Left hindlimb (tissue), 1 donor: ENCODE measurements at places on chromosomes 5 and 9.

DNA sequence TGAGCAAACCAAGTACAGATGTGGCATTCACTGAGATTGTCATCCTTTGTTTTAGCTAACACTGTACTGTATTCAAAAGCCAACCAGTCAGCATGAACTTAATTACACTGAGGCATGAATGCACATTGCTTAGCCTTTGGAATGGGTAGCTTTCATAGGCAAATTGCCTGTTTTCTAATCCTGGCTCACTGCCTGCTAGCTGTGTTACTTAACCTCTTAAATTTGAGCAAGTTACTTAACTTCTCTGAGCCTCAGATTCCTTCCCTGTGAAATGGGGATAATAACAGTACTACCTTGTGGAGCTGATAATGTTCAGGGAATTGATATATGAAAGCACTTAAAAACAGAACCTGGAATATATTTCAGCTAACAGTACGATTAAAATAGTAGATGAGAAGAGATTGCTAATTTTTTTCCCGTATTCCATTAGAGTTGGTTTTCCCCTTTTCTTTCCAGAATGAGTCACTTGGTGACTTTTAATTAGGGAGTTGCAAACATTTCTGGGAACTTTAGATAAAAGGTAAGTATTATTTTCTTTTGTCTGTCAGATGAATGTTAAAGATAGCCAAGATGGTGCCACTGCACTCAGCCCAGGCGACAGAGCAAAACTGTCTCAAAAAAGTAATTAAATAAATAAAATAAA lies 43.9 kb downstream of the ARRDC3 start:
- DNase-seq: no peak

DNA sequence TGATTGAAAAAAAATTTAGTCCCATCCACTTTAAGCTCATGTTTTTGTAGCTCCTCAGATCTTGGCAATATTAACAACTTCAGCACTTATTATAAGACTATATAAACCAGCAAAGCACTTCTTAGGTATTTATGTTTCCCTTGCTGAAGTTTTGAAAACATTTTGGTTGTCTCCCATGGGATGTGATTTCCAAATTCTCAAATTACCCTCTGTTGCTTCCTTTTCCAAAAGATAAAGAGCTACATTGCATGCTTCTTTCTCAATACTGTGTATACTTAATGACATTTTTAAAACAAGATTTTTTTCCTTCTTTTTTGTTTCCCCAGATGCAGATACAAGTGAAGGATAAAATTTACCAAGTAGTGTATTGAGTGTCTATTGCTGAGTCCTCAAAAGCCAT lies 567.1 kb downstream of the CSNK1G3 start:
- DNase-seq: no peak

DNA sequence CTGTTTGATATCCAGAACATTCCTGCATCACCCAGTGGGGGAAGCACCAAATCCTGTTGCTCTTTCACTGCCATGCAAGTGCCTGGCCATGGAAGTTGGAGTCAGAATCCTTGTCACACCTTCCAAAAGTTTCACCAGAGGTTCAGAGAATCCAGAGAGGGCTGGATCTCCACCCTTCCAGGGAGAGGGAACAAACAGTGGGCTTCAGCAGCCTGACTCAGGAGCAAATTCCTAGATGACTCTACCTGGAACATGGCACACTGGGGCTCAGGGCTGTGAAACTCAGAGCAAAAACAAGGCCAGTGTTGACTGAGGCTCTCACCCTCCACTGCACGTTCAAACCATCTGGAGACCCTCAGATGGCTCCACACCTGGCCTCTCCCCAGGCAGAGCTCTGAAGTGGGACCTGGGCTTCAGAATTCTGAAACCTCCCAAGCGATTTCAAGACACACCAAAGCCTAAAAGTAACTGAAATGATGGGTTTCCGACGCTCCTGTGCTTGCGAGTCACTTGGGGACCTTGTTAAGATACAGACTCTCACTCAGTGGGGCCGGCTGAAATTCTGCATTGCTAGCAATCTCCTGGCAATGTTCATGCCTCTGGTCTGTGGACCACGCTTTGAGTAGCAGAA lies 205.9 kb downstream of the AUH start:
- no peak for DNase-seq

GRCh38 chr5:72134226-72134899 lies 27.1 kb downstream of the MAP1B start:
- no peak for DNase-seq

DNA sequence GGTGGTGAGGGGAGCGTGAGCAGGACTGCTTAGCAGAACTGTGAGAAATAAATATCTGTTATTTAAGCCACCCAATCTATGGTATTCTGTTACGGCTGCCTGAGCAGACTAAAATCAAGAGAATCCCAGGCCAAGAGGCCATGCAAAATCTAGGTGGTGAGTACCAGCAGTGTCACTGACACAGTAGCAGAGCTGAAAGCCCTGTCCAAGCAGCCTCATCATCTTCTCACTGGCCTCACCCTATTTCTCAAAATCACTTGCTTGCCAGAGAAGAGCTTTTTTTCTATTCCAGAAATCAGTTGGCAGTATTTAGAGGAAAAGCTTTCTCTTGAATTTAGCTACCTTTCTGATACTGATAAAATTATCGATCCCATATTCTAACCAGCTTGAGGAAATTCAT lies 68.0 kb downstream of the RETREG1 start:
- no peak for DNase-seq

DNA sequence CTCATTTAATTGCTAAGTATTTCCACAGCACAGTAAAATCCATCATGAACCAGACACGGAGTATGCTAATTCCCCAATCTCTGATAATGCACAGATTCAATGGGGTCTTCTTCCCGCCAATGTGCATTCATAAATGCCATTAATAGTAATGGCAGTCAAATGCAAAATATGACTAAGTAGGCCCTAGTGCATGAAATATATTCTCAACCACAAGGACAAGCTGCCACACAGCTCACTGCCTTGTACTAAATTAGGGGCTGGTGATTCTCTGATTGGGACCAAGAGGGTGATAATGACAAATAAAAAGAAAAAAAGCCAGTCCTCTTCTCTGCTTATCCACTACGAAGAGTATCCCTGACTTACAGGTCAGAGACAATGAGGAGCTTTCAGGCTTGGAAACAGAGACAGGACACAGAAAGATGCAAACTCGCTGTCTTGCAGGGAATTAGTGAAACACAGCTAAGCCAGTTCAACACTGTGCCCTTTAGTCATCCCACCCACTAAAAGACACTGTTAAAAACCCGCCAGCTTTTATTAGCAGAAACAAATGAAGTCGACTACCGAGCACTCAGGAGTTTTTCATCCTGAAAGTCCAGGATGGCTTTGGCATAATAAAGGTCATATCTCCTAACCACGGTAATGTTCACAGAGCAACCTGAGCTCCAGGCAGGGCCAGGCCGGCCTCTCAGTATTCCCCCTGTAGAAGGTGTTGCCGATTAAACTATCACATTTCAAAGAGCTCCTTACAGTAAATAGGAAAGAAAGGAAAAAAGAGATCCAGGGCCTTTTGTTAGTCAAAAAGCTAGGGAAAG lies 148.1 kb downstream of the EBF1 start:
- DNase-seq: no peak

GRCh38 chr5:169494941-169495548 lies 88.5 kb upstream of the SPDL1 start:
- no peak for DNase-seq

- DNase-seq: no peak
Measured at GRCh38 chr5:19626211-19626610, 361.8 kb downstream of the CDH18 start.

GRCh38 chr5:95533106-95533505 lies 21.7 kb downstream of the SKIC3 start:
- no peak for DNase-seq

DNA sequence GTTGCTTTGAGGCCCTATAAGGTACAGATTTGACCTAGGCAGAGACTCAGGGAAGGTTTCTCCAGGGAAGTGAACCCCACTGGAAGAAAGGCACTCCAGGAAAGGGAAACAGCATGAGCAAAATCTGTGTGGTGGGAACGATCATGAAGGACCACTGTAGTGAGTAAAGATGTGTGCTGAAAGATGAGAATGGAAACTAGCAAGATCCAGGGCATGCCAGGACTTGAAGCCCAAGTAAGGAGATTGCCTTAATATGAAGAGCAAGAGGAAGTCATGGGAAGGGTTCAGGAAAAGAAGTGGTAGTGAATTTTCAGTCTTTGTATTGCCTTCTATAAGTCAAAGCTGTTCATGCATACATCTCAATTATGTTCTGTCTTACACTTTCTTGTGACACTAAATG lies 55.2 kb upstream of the SLIT3 start:
- no peak for DNase-seq

DNA sequence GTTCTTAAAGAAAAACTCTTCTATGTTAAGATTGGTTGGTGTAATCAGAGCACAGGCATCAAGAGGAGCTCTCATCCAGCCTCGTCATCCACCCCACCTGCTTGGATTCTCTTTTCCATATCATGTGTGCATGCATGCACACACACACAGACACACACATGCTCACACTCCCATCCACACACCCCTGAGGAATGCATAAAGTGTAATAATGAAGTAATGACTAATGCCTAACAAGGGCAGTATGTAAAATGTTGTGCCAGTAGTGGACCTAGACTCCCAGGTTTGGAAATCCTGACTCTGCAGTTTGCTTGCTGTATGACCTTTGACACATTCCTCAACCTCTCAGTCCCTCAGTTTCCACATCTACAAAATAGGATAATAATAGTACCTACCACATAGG lies 280.0 kb upstream of the ANKRD55 start:
- DNase-seq: no peak

GRCh38 chr9:114487607-114488300 lies 17.5 kb downstream of the WHRN start:
- DNase-seq: no peak

DNA sequence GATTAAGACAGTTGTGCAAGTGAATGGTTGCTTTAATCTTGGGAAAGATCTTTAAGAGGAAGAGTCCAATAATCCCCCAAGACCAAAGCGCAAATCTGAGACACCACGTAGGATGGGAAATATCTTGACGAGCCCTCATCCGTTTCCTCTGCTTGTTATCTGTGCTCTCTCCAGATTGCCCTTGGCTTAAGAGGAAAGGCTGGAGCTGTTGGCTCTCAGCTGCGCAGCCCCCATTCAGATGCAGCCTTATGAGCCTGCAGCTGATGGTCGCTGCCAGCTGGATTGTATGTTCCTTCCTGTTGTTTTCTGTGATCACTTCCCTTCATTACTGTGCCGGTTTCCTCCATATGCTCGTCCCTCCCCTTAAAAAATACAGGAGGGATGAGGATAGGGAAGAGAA lies 47.7 kb downstream of the PWWP2A start:
- DNase-seq: peak; percentile 47

DNA sequence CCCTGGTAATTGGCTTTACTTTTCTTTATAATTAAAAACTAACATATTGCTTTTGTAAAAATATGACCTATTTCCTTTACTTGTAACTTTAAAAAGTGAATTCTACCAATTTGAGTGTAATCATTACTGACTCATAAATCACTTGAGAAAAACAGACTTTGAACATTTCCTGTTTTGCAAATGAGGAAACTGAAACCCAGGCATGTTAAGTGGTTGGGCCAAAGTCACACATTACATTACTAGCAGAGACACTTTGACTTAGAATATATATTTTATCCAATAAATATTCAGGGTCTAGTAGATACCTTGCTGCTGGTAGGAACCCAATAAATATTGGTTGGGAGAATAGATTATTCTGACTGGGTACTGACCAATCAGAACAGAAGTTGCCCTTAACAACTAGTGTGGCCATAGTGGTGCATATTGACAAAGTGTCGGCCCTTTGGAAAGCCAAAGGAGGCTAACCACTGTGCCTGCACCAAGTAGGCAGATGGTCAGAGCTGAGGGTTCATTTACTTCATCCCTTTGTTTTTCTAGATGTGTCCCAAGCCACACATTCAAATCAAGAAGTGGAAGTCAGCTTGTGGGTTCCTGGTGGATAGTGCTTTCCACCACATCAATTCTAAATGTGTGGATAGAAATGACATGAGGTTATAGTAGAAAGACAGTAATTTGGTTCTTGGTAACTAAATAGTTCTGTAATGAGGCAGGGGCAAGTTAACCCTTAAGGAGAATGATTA lies 365.1 kb upstream of the RIOK2 start:
- DNase-seq: no peak

DNA sequence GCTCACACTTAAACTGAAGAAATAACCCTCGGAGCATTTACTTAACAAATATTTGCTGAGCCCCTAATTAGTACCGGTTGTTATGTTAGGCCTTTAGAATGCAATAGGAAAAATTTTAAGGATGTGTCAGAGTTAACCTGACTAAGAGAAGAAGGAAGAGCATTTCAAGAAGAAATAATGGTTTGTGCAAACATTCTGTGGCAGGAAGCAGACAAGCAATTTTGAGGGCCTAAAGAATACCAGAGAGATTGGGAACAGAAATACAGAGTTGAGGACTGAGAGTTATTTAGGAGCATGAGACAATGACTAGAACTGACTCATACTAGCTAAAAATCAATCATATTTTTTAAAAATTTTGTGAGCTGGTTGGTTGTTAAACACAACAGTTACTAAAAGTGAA lies 218.8 kb downstream of the PRR16 start:
- no peak for DNase-seq

- no peak for DNase-seq
Measured at GRCh38 chr5:87147441-87147840, 120.2 kb upstream of the RASA1 start.

- DNase-seq: no peak
Measured at GRCh38 chr5:28517691-28518090, 1479.3 kb upstream of the CDH9 start.

DNA sequence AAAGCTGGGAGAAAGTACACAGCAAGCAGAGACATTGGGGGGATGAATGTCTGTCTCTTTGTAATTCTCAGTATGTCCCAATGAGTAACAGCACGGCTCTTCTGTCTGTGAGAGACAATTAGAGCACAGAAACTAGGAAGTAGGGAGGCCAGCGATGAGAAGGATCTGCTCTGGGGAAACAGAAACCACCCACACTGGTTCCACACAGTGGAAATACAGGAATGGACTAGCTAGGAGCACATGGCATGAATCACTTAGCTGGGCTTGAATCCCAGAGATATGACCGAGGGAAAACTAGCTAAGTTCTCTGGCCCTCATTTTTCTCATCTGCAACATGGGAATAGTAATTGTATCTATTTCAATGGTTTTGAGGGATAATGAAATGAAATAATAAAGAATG lies 895.9 kb downstream of the TLE4 start:
- DNase-seq: no peak

GRCh38 chr5:75023368-75024159 lies 28.8 kb downstream of the GCNT4 start:
- no peak for DNase-seq
